T1000 (cell line): ENCODE measurements at places on chromosomes 2 and 18.

GRCh38 chr2:216370961-216371712, 1.1 kb downstream of the MARCHF4 start:
- no peak for DNase-seq

DNA sequence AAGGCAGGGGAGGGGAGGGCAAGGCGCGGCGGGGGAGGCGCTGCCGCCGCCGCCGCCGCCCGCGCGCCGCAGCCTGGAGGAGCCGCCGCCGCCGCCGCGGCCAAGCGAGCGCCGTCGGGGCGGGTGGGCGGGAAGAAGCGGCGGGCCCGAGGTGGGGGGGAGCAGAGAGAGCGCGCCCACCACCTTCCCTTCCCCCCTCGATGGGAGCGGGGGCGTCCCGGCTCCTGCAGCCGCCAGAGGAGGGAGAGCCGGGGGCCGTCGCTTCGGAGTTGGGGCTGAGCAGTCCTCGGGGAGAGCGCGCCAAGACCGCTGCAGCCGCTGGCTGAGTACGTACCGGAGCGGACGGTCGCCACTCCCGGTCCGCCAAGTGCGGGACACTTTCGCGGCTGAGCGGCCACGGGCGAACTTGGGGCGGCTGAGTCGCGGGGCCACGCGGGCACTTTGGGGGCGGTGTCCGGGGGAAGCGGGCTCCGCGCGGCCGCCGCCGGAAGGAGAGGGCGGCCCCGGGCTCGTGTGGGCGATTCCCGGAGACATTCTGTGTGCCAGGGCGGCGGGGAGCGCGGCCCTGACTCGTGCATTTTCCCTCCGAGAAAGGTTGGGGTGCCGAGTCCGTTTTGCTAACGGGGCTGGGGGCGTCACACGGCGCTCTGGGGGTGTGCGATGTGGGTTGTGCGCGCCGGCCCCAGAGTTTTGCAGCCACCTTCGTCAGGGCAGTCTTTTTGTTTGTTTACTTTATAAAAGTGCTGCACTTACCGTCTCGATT, at the start of gene NAB1:
Gene NAB1 (plus strand): TSS at position 49 of the 763 bp plus-strand sequence. CDS start 10,094 bp downstream, outside the sequence.
- DNase-seq = peak; percentile 40

- no peak for DNase-seq
Measured at GRCh38 chr2:14231391-14231898, 401.1 kb upstream of the LRATD1 start.

- DNase-seq = no peak
Measured at GRCh38 chr2:110804915-110805314, 72.5 kb downstream of the ACOXL start.

GRCh38 chr18:41905786-41906527, 49.1 kb upstream of the PIK3C3 start:
- DNase-seq = no peak

DNA sequence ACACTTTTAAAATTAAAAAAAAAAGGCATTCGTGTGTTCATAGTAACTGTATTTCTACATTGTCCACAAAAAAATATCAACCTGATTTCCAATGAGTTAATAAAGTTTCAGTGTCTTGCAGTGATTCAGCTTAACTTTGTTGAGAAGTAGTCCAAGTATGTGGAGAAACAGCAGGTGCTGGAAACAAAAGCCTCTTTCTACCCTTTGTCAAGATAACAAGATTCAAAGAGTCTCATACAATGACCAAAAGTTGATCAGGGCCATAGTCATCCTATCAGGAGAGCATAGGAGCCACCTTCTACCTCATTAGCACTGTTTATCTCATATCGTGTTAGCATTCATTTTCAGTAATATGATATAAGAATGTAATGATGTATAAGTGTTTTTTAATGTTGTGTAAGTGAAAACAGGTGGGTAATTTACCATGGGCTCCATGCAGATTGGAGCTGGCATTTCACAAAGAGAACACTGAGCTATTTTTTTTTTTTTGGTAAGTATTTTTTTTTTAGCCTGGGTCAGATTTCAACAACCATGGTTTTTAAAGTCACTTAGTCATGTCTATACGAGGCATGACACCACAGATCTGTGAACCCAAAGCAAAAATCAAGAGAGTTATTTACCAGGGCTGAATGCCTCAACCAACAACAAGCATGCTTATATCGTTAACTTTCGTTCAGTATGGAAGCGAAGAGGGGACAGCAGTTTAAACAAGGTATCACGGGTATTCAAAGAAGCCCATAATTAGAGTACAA, 165.0 kb upstream of the ZNF521 start:
- DNase-seq = no peak

- DNase-seq = no peak
Measured at GRCh38 chr18:33923980-33924379, 300.7 kb downstream of the NOL4 start.

- no peak for DNase-seq
Measured at GRCh38 chr18:62060820-62061219, 126.0 kb downstream of the PIGN start.

DNA sequence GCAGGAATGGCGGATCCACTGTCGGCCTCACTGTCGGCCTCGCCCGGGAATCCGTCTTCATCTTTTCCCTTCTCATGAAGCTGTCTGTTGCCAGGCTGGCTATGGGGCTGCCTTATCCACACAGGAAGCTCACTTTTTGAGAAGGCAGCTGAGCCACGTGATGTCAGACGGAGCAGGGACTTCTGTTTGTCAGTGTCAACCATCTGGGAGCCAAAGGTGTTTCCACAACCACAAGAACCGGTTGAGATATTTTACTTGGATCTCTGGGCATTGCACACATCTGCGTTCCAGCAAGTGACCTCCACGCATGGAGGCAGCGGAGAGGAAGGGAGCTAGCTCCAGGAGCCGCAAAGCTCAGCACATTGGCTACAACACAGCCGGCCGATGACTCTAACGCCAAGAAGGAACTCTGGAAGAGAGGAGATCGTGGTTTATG, 27.4 kb upstream of the TAF1B start:
- DNase-seq = no peak
